Esophagus squamous epithelium (tissue), 5 donors: ENCODE measurements at places on chromosomes 4 and X. TPM values are rescaled to one million over a fixed set of nuclear protein-coding genes. Genes with fewer than 3 reads are reported as not detected.

The OTUD6A gene
- total RNA-seq = not detected

The AREG gene
- total RNA-seq = 16.6 TPM

The RTL3 gene
- total RNA-seq = not detected

The CSN1S1 gene
- not detected for total RNA-seq

The FGF16 gene
- total RNA-seq = not detected

The TREX2 gene
- 6.6 TPM for total RNA-seq

The NDUFC1 gene
- total RNA-seq = 34.3 TPM

The C4orf51 gene
- total RNA-seq = not detected

DNA sequence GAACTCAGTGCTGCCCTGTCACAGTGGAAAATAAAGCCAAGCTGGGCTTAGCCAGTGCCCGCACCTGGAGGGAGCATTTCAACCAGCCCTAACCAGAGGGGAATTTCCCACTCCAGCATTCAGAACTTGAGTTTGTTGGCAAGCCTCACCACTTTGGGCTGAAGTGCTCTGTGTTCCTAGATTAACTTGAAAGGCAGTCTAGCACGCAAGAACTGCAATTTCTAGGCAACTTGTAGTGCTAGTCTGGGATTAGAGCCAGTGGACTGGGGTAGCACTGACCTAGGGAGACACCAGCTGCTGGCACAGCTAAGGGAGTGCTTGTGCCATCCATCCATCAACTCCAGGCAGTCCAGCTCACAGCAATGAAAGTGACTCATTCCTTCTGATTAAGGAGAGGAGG lies 1060.6 kb upstream of the GRID2 start:
- no peak for DNase-seq

- no peak for DNase-seq
These were observed 108.1 kb upstream of the PAQR3 start for GRCh38 chr4:79047316-79047715.

- no peak for DNase-seq
These were observed 117.9 kb downstream of the CEP44 start for GRCh38 chr4:174401471-174402130.

GRCh38 chr4:8228319-8229250 lies 29.5 kb downstream of the SH3TC1 start:
- DNase-seq = peak; percentile 42

DNA sequence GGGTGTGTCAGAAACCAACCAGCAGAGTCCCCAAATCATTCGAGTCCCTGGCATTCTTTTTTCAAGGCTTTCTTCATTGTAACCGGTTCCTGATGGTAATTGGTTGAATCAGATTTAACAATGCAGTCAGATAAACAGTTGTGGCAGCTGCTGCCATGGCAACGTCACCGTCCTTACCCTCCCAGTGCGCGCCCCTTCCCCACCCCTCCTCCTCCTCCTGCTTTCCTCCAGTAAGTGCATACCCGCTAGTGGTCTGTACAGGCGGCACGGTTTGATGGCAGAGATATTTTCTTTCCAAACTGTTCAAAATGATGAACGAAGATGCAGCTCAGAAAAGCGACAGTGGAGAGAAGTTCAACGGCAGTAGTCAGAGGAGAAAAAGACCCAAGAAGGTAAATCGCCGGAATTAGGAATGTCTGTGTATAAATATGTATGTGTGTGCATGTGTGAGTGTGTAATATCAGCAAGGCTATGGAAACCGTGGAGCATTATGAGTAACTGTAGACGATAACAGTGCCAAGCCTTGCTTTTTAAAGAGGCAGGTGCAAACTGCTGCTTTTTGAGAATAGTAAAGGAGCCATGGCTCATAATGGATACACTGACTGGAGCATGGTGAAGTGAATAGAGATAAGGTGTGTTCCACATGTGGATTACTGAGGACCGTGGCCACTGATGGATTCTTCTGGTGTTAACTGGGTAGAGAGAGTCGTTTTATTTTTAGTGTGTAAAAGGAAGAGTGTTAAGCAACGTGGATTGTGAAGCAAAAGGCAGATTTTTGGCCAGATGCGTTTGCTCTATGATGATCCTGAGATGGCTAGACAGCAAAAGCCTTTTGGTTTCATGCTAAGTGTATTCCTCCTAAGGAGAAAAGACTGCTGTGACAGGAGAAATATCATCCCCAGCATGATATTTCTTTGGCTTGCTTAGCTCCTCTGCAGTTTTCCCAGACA lies at the start of gene ANK2:
Gene ANK2, plus strand, starts transcription at position 233 of the 950 bp plus-strand sequence. Its CDS starts 76 bp downstream, at position 309.
- DNase-seq = no peak

DNA sequence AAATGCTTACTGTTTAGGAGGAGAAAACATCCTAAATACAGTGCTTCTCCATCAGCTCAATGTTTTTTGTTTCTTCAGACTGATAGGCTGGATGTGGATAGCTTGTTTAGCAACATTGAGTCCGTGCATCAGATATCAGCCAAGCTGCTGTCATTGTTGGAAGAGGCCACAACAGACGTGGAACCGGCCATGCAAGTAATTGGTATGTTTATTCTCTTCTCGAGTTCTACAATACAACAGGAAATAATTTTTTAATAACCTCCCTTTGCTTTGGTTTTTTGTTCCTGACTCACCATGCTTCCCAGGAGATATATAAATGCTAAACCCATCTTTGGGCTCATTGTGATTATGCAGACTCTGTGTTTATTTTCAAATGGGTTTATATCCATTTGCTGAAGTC lies 60.9 kb downstream of the ARHGEF38 start:
- no peak for DNase-seq

- no peak for DNase-seq
These were observed 23.6 kb upstream of the HGFAC start for GRCh38 chr4:3418029-3418762.

DNA sequence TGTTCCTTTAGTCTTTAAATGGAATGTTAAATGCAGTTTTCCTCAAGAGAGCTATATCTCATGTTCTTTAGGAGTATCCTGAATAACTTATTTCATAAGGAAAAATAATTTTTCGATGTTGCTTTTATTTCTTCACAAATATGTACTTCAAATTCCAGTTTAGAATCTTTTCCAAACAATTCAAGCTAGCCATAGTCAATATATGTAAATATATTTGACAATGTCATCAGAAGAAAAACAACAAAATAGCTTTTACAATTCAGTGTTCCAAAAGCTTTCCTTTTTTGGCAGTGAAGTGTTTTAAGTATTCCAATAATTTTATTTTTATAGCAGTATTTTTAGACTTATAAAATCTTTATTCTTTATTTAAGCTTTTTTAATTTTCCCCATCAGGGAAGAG lies 1532.0 kb downstream of the PCDH18 start:
- no peak for DNase-seq

- no peak for DNase-seq
These were observed 2.1 kb downstream of the NAF1 start for GRCh38 chr4:163164591-163164990.

DNA sequence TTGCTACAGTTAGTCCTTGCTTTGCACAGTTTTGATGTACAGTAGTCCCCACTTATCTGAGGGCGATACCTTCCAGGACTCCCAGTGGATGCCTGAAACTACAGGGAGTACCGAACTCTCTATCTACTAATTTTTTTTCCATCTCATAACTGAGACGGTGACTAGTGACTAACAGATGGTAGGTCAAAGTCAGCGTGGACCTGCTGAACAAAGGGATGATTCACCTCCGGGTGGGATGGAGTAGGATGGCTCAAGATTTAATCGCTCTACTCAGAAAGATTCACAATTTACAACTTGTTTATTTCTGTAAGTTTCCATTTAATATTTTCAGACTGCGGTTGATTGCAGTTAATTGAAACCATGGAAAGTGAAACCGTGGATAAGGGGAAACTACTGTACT lies 655.8 kb downstream of the ZNF674 start:
- no peak for DNase-seq

- no peak for DNase-seq
These were observed 135.4 kb upstream of the PSAPL1 start for GRCh38 chr4:7569810-7570783.

DNA sequence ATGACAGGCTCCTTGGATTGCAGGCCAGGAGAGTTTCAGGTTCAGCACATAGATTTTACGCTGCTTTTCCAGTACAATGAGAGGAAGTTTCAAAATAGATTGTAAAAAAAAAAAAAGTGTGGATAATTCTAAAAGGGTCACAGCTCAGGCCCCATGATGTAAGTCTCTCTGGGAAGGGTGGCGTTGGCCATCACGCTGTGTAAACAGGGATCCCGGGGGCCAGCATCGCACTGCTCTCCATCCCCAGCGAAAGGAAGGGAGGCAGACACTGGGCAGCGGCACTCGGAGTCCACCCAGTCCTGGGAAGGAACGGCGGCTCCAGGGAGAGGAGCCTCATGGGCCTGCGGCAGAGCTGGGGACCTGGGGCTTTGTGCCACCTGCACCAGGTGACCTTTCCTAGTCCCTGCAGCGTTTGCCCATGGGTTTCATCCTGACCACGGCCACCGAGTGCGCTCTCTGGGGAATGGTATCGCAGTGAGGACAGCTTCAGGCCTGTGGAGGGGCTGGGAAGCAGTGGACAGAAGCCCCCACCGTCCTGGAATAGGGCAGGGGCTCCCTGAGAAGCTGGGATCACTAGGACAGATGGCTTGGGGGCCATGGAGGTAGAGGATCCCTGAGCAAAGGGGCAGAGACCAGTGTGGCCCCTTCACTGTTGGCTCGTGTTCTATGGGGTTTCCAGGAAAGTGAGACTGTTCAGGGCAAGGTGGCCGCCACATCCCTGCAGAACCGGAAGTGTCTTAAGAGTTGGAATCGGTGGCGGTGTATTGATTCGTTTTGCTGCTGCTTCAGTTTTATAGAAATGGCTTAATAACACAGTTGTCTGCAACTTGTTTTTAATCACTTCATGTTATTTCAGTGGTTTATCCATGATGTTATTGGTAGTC lies 38.9 kb downstream of the RGS12 start:
- DNase-seq = no peak

GRCh38 chr4:90580326-90580725 lies 453.1 kb downstream of the CCSER1 start:
- DNase-seq = no peak

DNA sequence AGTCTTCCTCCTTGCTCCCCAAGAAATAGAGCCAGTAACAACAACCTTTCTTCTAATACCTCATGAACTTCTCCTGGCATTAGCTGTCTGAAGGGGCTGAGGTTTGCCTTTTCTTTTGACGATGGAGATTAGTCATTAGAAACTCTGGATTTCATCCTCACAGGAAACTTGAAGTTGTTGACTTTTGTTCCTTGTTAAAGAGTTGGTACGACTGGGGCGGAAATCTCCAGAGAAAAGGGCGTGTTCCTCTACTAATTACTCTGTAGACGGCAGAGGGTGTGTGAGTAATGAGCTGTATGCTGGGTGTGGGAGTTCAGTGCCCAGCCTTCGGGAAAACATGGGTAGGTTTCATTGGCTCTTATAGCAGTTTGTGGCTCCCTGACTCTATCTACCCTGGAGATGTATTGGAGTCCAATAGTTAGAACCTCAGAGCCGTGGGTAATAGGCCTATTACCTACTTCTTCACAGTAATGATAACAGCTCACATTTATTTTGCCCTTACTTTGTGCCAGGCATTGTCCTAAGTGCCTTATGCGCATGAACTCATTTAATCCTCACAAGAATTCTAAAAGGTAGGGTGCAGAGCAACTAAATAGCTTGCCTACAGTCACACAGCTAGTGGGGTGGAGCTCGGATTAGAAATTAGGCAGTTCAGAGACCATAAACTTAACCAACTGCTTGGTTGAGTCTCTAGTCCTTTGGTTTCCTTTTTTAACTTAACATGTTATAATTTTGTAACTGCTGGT lies 23.4 kb downstream of the TMEM164 start:
- DNase-seq = no peak

- DNase-seq = no peak
These were observed 4.2 kb upstream of the NOCT start for GRCh38 chr4:139011225-139011950.

- DNase-seq = peak; percentile 11
These were observed 25.0 kb upstream of the BCORL1 start for GRCh38 chrX:129957241-129958082.

DNA sequence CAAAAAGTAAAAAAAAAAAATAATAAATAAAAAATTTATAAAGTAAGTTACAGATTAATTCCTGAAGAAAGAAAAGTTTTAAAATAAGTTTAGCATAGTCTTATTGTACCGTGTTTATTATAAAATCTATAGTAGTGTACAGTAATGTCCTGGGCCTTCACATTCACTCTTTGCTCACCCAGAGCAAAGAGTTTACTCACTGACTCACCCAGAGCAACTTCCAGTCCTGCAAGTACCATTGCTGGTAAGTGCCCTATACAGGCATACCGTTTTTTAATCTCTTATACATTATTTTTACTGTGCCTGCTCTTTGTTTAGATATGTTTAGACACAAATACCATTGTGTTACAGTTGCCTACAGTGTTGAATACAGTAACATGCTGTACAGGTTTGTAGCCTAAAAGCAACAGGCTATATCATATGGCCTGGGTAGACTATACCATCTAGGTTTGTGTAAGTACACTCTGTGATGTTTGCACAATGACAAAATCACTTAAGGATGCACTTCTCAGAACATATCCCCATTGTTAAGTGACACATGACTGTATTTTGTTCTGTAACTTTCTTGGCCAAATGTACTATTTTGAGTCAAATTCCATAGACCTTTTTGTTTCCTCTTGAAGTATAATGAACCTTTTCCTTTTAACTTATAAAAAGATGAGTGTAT lies 199.0 kb upstream of the NUDT6 start:
- DNase-seq = no peak

GRCh38 chrX:120560405-120560841 lies 339 bp downstream of the CUL4B start:
- DNase-seq = no peak
